HuH-7 (cell line): ENCODE measurements at places on chromosomes 13 and 19.

GRCh38 chr19:54470276-54470887, 2.7 kb downstream of the CDC42EP5 start:
- DNase-seq, result no peak

DNA sequence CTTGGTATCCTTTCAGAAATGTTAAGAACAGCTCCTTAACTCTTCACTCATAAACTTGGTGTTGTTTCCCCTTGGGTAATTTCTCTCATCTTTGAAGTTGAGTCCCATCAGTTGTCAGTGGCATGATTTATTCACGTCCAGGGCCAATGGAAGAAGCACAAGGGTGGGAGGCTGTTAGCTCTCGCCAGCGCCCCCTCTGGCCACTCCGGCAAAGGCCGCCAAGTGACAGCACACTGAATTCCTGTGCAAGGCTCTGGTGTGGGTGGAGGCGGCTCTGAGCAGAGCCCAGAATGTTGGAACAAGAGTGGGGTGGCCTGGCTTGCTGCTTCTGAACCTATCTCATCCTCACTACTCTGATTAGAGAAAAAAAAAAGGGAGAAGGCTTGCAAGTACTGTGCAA, 13.1 kb upstream of the MEDAG start:
- peak; percentile 64 for DNase-seq

DNA sequence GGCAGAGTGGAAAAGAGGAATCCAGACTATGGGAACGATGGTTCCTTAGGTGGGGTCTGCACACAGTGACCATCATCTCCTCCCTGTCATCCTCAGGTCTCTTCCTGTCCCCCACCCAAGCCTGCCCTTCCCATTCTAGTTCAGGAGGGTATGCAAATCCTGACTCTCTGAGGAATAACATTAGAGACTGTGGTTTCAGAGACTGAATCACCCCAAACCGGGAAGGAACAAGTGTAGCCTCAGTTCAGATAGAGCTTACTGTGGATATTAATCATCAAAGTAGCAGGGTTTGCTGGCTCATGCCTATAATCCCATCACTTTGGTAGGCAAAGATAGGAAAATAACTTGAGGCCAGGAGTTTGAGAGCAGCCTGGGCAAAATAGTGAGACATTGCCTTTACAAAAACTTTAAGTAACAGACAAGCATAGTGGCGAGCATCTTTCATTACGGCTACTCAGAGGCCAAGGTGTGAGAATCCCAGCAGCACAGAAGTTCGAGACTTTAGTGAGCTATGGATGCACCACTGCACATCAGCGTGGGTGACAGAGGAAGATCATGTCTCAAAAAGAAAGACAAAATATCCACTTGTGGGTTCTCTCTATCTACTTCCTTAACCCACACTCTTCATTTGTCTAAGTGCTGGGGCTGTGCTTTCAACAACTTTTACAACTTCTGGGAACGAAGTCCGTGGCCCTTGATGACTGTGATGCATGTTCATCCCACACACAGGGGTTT, 19.3 kb upstream of the LGALS13 start:
- no peak for DNase-seq

- DNase-seq, result no peak
Measured at GRCh38 chr19:19659646-19660245, 3.7 kb downstream of the ATP13A1 start.

DNA sequence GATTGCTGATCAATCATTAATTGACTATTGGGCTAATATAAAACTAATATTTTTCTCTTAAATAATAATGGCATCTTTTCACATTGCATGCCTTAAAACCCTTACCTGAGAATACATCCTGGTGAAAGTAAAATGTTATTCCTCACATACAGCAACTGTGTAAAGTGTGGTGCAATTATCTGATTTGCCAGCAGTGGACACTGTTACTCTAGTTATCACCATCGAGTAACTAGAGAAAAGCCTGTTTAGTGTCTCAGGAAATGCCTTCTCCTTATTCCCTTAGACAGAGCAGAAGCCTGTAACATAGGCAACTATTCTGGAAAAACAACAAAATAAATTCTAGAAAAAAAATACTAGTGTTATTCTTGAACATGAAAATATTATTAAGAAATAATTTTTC, 459.8 kb downstream of the FGF14 start:
- no peak for DNase-seq

DNA sequence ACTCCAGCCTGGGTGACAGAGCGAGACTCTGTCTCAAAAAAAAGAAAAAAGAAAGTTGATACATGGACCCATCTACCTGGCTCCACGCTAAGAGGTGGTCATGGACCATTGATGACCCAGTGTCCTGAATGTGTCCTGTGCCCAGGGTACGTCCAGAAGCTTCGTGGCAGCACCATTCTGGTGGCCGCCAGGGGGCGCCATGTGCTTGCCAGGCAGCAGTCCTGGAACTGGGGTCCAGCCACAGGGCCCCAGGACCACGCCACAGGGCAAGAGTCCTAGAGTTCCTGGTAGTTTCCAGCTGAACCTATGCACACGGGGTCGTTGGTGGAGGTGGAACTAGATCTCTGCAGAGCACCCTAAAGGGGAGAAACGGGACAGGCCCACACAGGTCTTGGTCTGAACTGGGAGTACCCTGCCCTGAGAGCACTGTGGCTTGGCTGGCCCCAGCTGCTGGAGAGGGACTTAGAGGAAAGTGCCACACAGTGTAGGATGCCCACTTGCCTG, 19.9 kb upstream of the FBXO27 start:
- DNase-seq, result peak; percentile 77

DNA sequence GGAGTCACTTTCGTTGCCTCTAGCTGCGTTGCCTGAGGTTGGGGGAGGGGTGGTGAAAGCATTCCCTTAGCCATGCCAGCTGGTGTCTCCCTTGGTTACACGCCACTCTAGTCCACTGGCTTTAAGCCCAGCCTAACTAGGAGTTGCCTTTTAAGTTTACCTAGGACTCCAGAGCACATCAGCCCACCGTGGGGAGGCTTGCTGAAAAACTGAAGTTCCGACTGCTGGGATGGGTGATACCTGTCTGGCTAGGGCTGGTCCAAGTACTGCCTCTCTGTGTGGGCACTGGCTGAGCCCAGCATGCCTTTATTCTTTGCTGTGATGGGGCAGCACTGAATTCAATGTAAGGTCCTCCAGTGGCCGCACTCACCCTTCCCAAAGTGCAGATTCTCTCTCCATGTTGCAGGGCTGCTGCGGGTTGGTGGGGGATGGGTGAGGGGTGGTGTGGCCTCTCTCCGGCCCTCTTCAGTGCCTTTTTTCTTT, 11.8 kb upstream of the CEACAM1 start:
- no peak for DNase-seq

DNA sequence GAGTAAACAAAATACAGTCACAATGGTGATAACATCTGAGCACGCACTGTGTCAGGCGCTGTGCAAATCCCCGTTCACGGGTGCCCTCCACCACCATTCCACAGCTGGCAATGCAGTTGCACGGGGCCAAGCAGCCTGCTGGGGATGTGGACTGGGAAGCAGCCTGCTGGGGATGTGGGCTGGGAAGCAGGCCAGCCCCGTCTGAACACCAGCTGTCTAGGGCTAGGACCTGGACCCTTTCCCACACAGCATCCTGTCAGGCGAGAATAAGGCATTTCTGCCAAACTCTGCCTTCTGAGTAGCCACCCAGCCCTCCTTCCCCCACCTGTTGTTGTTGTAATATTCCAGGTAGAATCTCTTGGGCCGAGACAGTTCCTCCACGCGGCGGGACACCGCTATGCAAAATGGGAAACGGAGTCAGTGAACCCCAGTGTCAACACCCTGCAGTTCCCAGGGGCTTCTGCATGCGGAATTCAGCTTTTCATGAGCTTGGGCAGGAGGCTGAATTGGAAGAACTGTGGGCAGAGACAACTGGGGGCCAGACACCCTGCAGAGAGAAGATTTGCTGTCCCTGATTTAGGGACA, 27.8 kb upstream of the MIER2 start:
- DNase-seq, result no peak

DNA sequence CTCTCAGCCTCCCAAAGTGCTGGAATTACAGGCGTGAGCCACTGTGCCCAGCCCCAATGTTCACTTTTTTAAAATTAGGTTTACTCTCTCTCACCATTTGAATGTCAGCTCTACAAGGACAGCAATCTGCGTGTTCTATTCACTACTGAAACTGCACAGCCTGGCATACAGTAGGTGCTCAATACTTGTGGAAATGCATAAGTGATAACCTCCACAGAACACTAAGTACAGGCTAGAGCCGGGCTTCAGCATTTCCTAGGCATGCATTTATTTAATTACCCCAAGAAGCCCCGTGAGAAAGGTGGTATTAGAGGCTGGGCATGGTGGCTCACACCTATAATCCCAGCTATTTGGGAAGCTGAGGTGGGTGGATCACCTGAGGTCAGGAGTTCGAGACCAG, 33.1 kb upstream of the TNFAIP8L1 start:
- DNase-seq, result no peak

GRCh38 chr13:98565726-98566565, 11.0 kb downstream of the STK24 start:
- DNase-seq, result no peak

- DNase-seq, result no peak
Measured at GRCh38 chr13:21216332-21216731, 39.9 kb downstream of the MRPL57 start.

GRCh38 chr13:98397221-98397620, 179.7 kb downstream of the STK24 start:
- DNase-seq, result no peak

- DNase-seq, result no peak
Measured at GRCh38 chr13:50730496-50731351, 112.8 kb downstream of the DLEU7 start.

- DNase-seq, result no peak
Measured at GRCh38 chr13:49643035-49643646, 14.8 kb downstream of the ARL11 start.

DNA sequence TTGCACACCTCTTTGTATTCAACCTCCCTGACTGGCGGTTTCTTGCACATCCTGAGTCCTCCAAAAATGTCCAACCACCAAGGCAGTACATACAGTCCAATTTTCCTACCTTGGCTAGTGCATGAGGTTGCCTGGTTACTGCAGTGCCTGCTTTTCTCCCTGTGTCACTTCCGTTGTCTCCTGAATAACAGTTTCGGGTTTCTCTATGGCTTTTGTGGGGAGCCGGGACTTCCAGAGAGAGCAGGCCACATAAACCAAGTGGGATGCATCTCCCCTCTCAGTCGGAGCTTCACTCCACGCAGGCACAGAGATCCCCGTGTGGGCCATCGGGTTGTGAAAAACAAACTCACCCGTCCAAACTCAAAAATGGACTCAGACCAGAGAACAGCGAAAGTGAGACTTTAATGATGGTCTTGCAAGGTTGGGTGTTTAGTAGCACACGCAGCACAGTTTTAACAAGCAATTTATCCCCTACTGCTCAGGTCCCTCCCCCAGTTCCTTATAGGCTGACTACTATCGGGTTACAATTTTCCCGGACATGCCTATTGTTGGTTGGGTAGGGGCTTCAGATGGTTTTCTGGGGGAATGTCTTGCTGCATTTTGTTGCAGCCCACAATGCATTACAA, 173.1 kb downstream of the POU4F1 start:
- no peak for DNase-seq

DNA sequence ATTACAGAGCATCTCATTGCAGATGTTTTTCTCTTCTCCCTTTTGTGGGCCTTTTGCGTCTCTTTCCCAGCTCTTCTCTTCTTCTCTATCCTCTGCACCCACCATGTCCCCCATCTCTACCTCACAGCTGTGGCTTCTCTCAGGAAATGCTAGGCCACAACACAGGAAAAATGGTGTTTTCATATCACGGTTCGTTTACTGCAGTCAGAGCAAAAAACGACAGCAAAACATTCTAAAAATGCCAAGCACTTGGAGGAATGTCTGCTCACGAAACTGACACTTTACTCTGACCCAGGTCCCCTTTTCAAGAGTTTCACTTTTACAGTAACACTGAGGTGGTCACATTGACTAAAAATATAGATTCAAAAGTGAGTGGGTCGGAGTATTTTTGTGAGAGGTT, 152.2 kb downstream of the DCT start:
- no peak for DNase-seq
